ENCODE measurements at places on chromosomes 4 and X.

GRCh38 chr4:39613093-39613656 is 25.5 kb downstream of the SMIM14 start:
- no peak for DNase-seq

DNA sequence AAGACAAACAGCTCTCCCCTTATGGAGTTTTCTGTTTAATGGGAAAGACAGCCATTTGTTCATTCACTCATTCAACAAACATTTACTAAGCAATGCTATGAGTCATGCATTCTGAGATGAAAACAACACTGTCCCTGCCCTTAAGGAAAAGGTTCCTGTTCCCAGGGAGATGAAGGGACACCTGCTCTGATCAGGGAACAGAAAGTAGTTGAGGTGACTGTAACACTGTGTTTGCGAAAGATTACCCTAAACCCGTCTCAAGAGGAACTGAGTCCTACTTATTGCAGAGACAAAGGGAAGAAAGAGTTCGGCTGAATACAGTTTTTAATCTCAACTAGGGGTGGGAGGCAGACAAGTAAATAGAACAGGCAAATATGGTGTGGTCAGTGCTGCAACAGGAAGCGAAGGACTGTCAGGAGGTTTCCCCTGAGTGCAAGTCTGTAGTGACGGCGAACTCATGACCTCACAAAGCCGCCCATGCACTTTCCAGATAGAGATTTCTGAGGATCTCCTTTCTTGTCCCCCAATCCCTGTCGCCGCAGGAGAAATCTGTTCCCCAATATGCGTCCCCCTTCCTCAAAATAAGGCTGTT is 712 bp downstream of the STX18 start:
- no peak for DNase-seq

GRCh38 chr4:186500721-186501304 is 54.6 kb downstream of the MTNR1A start:
- no peak for DNase-seq

DNA sequence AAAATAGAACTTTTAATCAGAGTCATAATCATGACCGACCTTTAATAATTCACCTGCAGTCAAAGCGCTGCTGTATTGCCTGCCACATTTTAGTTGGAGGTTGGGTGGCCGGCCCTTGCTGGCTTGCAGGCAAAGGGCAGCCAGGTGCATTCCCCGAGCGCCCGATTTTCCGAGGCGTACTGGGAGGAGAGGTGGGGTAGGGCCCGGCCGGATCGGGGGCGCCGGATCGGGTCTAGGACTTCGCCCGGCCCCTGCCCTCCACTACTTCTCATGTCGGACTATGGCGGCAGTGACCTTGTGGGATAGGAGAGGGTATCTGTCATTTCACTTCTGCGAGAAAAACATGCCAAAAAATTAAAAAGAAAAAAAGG is 2.5 kb upstream of the RS1 start:
- DNase-seq = no peak

DNA sequence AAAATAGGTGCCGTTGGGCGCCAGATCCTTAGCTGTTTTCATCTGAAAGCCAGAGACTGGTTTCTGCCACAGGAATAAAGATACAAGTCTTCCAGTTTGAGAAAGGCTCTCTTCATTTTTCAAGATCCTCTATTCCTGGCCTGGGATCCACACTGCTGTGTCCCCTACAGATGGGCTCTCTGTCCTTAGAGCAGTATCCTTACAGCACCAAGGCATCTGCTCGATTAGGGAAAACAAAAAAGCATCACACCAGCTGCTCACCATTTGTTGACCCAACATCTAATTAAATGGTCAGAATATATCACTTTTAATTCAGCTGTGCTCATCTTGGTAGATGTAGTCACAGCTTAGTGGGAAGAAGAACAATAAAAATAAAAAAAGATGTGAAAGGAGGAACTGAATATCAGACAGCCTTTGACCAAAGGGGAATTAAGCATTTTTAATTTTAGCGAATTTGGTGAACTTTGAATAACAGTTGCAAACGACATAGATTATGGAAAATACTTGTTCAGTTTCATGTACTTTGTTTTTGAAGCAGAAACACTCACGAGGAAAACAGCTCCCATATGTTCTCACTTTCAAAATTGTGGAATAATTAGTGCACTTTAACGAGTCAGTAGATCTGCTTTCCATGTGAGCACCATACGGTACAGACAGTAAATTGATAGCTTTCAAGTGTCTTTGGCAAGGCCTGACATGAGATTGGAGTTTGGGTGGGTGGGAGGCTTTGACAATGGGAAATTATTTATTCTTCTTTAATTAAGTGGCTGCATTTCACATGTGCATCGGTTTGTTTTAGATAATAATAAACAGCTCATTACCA is 148.4 kb upstream of the CLNK start:
- DNase-seq = no peak

DNA sequence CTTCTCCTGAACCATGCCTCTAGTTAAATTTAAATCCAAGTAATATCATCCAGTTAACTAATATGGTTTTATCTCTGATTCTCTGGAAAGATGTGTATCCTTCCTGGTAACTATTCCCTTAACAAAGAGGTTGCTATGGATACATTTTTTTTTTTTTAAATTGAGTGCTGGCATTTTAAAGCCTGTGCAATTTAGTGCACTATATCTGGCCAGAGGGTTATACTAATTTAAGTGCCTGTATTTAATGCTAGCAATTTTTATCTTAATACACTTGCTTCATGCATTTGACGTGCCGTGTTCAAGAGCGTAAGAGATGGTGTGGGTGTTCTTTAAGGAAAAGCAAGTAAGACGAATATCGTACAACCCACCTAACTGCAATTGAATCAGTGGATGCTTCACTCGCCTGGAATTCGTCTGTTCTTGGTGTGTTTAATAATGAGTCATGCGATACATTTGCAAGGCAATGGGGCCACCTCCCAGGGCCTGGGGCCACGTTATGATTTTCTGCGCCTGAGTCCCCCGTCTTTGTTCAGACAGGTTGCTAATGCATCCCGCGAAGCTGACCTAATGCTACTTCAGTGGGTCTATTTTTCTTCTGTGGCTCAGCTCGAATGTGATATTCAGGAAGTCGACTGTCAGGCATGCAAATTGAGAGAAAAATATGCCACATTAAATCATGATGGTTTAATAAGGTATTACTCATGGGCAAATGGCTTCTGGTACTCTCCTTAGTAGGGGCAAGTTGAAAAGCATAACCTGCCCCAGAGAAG is 14.2 kb upstream of the MID1 start:
- no peak for DNase-seq

DNA sequence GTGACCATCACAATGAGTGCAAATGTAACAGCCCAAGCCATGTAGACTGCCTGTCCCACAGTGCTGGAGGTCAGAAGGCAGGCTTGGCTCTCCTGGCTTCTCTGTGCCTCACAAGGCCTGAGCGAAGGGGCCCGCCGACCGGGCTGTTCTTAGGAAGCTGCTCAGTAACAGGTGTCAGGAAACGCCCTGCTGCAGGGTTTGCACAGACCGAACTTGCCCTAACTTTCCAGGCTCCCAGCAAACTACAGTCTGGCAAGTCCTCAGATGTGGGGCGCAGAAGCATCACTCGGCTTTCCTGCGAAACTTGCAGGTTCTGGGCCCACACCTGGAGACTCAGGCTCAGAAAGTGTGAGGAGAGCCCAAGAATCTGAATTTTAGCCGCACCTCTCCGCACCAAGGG is 87.6 kb downstream of the CRMP1 start:
- DNase-seq = no peak

GRCh38 chr4:6253111-6253510 is 16.5 kb upstream of the WFS1 start:
- DNase-seq = no peak

GRCh38 chr4:42643685-42644084 is 13.2 kb downstream of the ATP8A1 start:
- DNase-seq = no peak

- no peak for DNase-seq
These were observed 35.3 kb upstream of the CXCL8 start for GRCh38 chr4:73705056-73705432.

All from cortex of kidney (tissue), 1 donor.